Mammary microvascular endothelial cell (primary cell): ENCODE measurements at places on chromosomes 2 and 18. TPM values are rescaled to one million over a fixed set of nuclear protein-coding genes. Genes with fewer than 3 reads are reported as not detected.

The RESP18 gene
- total RNA-seq = not detected in 2 replicates

The COBLL1 gene
- 17.7 and 17.9 TPM in 2 replicates for total RNA-seq

The RIT2 gene
- not detected in 2 replicates for total RNA-seq

The RAD51AP2 gene
- not detected in 2 replicates for total RNA-seq

The DIPK1C gene
- total RNA-seq = not detected in 2 replicates

The BCL11A gene
- total RNA-seq = 0.13 and 0.30 TPM in 2 replicates
